ENCODE measurements at places on chromosomes 12 and 14.

- DNase-seq, result no peak
Observed at GRCh38 chr14:60125918-60126317, 34.2 kb downstream of the PCNX4 start.

- DNase-seq, result no peak
Observed at GRCh38 chr14:56813143-56813551, 2.9 kb upstream of the OTX2 start.

- DNase-seq, result no peak
Observed at GRCh38 chr12:104526751-104527150, 70.0 kb downstream of the CHST11 start.

- no peak for DNase-seq
Observed at GRCh38 chr14:52076334-52076733, 7.5 kb upstream of the NID2 start.

DNA sequence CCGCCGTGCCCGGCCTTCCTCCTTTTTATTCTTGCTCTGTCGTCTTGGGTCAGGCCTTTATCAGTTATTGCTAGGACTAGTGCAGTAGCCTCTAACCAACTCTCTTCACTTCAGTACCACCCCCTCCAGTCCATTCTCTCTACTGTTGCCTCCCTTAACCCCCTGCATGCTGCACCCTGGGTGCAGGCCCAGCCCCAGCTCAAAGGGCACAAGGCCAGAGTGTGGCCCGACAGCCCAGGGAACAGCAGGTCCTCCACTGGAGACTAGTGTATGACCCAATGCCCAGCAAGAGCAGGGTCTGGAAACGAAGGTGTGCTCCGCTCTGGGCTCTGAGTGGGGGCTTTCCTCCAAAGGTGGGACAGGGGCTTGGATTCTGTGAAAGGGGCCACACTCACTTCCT is 30.0 kb upstream of the RFLNA start:
- no peak for DNase-seq

DNA sequence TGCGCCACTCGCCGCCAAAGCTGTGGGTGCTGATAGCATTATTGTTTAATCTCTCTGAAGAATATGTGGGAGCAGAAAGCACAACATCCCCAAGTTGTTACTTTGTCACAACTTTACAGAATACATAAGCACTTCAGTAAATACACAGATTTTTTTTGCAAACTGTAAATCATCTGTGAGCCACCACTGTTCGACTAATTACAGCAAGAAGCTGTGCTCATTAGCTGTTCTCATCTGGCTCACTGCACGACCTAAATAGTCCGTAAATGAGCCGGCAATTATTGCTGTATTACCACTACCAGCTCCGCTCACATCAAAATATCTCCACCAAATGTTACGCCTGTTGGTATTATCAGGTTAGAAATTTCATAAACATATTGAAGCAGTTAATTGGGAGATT is 228.9 kb upstream of the PRKD1 start:
- no peak for DNase-seq

GRCh38 chr12:14694970-14695369 is 1.4 kb downstream of the GUCY2C start:
- no peak for DNase-seq

DNA sequence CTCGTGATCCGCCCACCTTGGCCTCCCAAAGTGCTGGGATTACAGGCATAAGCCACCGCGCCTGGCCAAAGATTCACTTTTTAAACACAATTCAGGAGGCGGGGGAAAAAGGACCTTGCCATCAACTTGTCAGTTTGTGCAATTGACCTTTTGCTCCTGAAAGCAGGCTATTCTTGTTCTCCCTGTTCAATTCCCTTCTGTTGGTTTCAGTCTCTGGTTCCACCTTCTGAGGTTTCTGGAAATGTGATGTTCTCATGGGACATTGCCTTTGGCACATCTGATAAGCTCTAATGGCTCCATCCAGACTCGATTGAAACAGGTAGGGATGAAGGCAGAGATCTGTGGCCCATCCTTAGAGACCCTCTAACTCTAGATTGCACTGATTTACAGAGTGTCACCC is 17.9 kb upstream of the CCDC85C start:
- no peak for DNase-seq

DNA sequence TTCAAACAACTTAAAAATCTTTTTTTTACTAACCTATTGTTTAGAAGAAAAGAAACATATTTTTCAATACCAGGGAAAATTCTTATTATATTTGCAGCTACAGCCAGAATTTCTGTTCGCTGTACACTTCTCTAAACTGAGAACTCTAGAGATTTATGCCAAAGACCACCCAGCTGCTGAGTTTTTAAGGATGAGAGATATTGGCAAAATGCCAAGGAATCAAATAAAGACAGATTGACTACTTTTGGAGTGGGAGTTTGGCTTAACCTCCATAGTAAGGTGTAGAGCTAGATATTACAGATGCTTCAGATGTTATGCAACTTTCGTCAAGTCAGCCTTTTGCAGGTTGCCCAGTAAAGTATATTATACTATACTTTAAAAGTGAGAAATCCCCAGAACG is 71.8 kb downstream of the TTLL5 start:
- DNase-seq, result no peak

- DNase-seq, result no peak
Observed at GRCh38 chr14:74077401-74077800, 6.9 kb downstream of the ALDH6A1 start.

DNA sequence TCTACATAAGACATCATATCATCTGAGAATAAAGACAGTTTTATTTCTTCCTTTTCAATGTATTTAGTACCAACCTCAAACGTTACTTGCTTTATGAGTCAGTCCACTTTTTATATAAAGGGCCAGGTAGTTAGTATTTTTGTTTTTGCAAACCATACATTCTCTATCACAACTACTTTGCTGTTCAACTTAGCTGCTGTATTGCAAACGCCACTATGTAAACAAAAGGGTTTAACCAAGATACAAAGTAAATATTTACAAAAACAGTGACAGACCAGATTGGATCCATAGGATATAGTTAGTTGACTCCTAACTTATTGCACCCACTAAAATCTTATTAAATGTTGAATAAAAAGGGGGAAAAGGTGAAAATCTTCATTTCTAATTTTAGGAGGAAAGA is 87.7 kb upstream of the FOXG1 start:
- no peak for DNase-seq

- no peak for DNase-seq
Observed at GRCh38 chr14:22555384-22556011, 33.5 kb downstream of the DAD1 start.

- DNase-seq, result no peak
Observed at GRCh38 chr14:104856157-104856868, 8.8 kb upstream of the CEP170B start.

DNA sequence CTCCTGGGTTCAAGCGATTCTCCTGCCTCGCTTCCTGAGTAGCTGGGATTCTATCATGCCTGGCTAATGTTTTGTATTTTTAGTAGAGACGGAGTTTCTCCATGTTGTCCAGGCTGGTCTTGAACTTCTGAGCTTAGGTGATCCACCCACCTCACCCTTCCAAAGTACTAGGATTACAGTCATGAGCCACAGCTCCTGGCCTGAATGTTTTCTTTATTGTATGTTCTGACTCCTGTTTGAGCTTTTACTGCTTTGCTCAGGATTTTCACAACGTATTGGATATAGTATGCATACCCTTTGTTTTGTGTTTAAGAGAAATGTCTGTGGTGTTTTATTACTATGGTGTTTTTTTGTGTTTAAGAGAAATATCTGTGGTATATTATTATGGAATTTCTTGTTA is 37.2 kb downstream of the ATF7IP start:
- no peak for DNase-seq

- no peak for DNase-seq
Observed at GRCh38 chr14:101869217-101869616, 95.2 kb upstream of the DYNC1H1 start.

GRCh38 chr12:11711651-11712327 is 62.3 kb downstream of the ETV6 start:
- DNase-seq, result no peak

DNA sequence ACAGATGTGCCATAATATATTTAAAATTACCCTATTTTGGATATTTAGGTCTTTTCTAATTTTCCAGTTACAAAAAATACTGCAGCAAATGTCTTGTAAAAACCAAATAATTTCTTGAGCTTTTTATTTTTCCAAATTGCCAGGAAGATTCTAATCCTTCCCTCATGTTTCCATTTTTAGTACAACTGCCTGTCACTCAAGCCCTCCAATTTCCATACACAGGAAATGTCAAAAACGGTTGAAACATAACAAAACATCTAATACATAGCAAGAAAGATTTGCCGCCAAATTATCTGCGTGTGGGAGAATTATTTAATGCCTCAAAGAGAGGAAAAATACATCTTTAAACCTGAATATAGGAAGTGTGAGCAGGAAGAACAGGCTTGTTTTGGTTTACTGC is 2.3 kb upstream of the FOXJ2 start:
- DNase-seq, result no peak

DNA sequence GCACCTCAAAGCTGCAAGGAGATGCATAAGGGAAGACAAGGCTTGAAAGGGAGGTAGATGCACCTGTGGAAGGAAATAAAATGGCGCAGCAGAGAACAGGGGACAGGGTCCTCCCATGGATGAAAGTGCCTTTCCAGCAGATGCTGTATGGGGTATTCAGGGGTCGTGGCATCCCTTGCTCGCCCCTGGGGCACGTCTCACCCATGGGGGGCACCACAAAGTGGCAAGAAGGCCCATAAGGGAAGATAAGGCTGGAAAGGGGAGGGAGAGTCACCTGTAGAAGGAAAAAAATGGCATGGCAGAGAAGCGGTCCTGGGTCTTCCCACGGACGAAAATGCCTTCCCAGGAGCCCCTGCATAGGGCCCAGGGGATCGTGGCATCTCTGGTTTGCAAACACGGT is 265.1 kb downstream of the ALG10 start:
- no peak for DNase-seq

GRCh38 chr12:94144781-94145180 is 3.6 kb upstream of the PLXNC1 start:
- DNase-seq, result no peak

GRCh38 chr12:124322271-124322998 is 27.5 kb downstream of the RFLNA start:
- no peak for DNase-seq

DNA sequence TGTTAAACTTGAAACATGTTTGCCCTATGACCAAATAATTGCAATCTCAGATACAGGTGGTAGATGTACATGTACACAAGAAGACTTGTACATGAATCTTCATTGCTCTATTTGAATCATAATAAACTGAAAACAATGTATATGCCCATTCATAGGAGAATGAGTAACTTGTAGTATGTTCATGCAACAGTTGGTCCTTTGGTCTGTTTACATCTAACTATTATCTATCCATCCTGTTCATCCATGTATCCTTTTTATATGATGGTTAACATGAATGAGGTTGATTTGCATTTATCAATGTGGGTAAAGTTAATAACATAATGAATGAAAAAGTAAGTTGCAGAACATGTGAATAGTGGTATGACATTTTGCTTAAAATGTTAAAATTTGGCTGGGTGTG is 37.1 kb downstream of the HSD17B6 start:
- no peak for DNase-seq

- DNase-seq, result no peak
Observed at GRCh38 chr14:22227084-22227483, 361.9 kb downstream of the DAD1 start.

DNA sequence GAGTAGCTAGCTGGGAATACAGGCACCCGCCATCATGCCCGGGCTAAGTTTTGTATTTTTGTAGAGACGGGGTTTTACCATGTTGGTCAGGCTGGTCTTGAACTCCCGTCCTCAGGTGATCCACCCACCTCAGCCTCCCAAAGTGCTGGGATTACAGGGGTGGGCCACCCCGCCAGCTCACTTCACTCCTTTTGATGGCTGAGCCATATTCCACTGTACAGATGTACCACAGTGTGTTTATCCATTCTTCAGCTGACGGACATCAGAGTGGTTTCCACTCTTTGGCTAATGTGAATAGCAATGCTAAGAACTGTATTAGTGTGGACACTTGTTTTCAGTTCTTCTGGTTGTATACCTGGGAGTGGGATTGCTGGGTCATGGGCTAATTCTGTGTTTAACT is 29.5 kb downstream of the SNRNP35 start:
- no peak for DNase-seq

DNA sequence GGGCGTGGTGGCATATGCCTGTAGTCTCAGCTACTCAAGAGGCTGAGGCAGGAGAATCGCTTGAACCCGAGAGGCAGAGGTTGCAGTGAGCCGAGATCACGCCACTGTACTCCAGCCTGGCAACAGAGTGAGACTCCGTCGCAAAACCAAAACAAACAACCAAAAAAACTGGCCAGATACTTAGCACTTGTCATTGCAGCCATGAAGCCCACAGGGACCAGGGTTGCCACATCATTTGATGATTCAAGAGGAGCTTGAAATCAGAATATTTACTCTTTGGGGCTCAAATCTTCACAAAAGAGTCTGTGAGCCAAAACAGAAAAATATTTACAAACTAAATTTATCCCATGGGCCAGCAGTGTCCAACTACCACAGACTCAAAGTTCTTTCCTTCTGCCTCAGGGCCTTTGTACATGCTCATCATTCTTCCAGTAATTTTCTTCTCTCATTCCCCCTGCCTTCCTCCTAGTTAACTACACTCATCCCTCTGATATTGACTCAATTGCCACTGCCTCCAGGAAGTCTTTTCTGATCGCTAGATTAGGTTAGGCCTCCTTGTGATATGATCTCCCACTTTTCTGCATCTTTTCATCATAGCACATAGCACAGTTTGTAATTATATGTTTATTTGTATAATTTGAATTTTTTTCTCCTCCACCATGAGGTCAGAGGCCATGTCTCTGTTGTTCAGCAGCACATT is 130.8 kb upstream of the PLEKHG7 start:
- no peak for DNase-seq

DNA sequence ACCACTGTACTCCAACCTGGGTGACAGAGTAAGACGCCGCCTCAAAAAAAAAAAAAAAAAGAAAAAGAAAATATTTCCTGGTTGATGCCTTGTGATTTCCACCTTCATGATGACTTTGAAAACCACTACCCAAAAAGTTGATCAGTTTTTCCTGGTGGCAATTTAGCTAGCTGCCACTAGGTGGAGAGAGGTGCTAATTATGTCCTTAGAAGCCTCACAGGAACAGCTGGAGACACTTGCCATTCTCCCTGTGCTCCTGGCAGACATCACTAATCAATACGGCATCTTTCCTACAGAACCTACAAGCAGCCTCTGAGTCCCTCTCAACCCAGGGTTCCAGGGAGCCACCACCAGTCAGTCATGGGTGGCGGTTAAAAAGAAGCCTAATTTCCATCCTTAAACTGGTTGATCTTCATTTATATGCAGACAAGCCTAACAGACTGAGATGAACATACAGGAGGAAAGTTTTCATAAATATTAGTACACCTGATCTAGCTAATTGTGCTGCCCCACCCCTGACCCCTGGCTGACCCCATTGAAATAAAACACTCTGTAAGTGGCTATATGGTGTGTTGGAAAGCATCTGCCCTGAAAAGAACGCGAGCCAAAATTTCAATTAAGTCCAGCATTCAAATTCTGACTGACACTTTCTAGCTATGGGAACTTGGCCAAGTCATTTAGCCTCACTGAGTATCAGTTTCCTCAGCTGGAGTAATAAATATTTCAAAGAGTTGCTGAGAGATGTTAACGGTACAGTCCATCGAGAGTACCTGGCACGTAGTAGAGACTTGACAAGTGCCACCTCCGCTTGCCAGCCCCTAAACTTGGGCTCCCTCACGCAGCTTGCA is 6.2 kb upstream of the OAS1 start:
- peak; percentile 51 for DNase-seq
